ENCODE measurements at places on chromosomes 1 and 21.

GRCh38 chr1:194076646-194077045 lies 890.2 kb upstream of the B3GALT2 start:
- DNase-seq, result no peak

DNA sequence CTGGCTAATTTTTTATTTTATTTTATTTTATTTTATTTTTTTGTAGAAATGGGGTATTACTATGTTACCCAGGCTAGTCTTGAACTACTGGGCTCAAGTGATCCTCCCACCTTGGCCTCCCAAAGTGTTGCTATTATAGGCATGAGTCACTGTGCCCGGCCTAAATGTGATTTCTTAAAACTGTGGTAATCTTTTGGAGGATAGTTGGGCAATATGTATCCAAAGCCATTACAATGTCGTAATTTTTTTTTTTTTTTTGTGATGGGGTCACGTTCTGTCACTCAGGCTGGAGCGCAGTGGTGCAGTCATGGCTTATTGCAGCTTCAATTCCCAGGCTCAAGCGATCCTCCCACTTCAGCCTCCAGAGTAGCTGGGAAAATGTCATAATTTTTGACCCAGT lies 14.2 kb downstream of the ETV3L start:
- no peak for DNase-seq

- DNase-seq, result no peak
These were observed 273.4 kb downstream of the VAV3 start for GRCh38 chr1:107691540-107691939.

DNA sequence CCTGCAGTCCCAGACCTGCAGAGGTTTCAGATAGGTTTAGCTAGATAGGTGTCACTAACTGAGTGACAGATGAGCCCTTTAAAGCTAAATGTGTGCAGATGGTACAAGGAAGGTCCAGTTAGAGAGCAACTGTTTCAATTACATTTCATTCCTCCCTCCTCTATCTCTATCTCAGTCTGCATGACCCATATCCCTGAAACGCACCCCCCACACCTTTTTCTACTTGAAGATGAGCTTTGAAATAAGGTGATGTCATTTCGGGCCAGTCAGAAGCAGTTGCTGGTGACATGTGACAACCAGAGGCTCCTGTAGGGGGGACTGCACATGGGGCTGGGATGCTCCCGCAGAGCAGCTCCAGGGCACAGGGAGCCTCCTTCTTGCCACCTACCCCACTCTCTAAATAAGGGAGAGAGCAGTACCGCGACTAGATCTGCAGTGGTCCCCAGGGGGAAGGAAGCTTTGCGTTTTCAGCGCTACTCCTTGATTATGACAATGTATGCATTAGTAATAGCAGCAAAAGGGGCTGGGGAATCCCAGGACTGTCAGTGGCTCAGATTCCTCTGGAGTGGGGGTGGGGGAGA lies 4.3 kb downstream of the ATP8B2 start:
- DNase-seq, result no peak

DNA sequence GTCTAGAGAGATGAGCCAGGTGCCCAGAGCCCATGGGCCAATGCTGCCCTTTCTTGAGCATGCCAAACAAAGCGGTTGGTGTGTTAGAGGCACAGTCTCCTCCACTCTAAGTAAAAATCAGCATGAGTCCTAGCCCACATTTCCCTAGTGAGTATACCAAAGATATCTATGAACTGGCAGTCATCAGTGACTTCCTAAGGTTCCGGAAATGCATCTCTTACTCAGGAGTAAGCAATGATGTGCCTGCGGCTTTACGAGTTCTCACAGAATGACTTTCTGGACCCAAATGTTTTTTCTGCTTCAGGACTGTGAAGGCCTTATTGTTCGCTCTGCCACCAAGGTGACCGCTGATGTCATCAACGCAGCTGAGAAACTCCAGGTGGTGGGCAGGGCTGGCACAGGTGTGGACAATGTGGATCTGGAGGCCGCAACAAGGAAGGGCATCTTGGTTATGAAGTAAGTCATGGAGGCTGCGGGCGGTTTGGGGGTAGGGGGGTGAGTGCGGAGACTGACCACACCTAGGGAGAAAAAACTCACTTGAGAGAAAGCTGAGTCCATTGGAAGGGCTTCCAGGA lies 9.2 kb downstream of the PHGDH start:
- DNase-seq, result no peak

DNA sequence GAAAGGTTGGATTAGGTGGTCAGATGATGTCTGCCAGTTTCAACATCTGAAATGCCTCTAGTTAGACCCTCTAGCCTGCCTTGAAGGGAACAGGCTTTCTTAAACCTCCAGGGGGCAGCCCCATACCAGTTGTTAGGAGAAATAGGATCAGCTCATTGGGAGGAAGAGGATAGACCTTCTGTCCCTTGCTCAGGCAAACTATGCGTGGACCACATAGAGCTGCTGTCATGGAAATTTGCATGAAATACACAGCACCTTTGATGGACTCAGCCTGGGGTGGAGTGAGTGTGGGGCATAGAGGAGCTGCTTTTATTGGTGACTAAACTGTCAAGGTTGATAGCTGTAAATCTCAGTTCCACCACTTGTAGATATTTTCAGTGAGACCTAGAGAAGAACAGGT lies 38.4 kb upstream of the SPAG17 start:
- DNase-seq, result peak; percentile 6

DNA sequence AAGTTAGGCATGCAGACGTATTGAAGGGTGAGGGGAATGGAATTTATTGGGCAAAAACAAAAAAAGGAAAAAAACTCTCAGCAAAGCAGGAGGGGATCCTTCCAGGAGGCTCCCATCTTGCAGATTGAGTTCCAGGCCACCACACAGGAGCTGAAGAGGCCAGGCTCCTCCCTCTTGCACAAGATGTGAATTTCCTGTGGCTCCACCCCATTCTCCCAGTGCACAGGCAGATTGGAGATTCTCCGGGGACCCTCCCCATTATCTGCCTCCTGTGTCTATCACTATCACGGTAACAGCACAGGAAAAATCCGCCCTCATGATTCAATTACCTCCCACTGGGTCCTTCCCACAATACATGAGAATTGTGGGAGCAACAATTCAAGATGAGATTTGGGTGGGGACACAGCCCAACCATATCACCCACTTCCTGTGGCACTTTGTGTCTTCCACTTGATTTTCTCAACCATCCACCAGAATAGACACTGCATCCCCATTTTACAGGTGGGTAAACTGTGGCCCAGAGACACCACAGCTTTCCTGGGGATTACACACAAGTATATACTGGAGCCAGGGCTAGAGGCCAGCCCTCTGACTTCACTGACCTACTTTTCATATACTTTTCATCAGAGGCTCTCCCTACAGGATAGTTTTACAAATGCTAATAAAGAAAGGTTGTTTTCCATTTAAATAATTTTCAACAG lies 18.9 kb upstream of the COL6A1 start:
- no peak for DNase-seq

DNA sequence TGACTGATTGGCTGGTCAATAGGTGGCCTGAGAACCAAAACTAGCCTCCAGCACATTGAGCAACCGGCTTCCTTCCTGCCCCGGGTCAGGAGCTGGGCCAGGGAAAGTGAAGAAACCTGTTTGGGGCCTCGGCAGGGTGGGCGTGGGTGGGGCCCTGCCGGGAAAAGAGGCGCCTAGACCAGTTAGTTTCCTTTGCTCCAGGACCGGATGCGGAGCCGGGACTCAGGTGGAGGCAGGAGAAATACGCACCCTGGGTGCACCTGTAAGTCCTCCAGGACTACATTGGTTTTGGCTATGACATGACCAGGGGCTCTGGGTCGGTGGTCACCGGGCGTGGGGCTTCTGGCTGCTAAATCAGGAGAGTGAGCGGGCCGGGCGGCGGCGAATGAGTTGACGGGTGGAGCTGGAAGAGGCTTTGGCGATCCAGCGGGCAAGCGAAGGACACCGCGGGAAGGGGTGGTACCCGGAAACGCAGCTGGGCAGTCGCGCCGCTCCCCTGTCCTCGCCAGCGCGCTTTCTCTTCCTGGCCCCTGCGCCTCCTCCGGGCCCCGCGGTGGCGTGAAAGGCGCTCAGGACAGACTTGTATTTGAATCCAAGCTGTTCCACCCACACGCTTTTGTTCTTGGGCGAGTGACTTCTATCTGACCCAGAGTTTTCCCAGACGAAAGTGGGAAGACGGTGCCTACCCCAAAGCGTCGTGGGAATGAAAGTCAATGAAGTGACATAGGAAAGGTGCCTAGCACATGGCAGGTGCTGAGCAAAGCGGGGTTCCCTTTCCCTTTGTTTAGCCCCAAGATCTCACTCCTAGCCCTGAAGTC lies 30.6 kb upstream of the JUN start:
- DNase-seq, result no peak

GRCh38 chr1:172843444-172843843 lies 184.5 kb downstream of the FASLG start:
- no peak for DNase-seq

GRCh38 chr1:184806296-184806721 lies 51.7 kb upstream of the EDEM3 start:
- no peak for DNase-seq

DNA sequence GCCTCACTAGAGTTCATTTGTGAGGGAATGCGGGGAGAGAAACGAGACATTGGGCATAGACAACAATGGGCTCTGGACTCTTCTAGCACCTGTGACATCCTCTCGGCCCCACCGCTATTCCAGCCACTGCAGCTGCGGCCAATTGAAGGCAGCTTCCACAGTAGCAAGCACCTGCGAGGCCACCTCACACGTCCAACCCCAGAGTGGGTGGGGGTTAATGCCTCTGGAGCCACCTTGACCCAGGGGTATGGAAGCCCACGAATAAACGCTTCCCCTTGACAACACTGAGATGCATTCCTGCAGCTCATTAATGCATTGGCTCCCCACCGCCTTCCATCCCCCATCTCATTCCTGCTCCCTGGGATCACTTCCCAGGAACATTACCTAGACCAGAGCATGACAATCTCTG lies 104.4 kb downstream of the GLIS1 start:
- no peak for DNase-seq

DNA sequence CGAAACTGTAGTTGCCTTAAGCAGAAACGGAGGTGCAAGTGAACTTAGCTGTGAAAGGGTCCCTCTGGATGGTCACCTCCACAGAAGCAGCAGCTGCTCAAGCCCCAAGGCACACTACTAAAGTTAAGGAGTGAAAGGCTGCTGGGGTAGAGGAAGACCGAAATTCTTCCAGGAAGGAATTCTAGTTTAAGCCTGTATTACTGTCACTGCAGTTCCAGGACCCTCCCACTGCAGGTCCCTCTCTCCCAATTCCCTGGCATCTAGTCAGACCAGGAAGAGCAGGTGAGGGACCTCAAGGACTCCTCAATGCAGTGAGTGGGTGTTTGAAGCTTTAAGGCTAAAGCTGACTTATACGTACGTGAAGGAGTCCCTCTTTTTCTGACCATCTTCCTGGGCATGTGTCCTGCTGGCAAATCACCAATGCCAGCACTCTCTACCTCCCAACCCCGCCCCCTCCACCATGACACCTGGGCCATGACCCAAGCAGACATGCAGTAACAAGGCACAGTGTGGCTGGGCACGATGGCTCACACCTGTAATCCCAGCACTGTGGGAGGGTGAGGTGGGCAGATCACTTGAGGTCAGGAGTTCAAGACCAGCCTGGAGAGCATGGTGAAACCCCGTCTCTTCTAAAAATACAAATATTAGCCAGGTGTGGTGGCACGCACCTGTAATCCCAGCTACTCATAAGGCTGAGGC lies 57.2 kb downstream of the TGFBR3 start:
- DNase-seq, result no peak

All from ACHN (cell line).